Activated CD4-positive, alpha-beta T cell treated with anti-CD3 and anti-CD28 coated beads, Interleukin-2, amount 10 ng/mL, durations not matched to agents 7 days and 5 days (primary cell): ENCODE measurements at places on chromosomes 4 and X.

- peak; percentile 71 for DNase-seq
These were observed 18.5 kb upstream of the DRD5 start for GRCh38 chr4:9762823-9763475.

- no peak for DNase-seq
These were observed 70.2 kb upstream of the NOCT start for GRCh38 chr4:138945401-138945800.

GRCh38 chr4:58849026-58849425 lies 1738.8 kb upstream of the IGFBP7 start:
- DNase-seq = no peak

- DNase-seq = no peak
These were observed 27.7 kb downstream of the MAEA start for GRCh38 chr4:1317177-1318045.

- no peak for DNase-seq
These were observed 13.7 kb downstream of the OCRL start for GRCh38 chrX:129553619-129554288.

- DNase-seq = no peak
These were observed 318.4 kb downstream of the DHX15 start for GRCh38 chr4:24265989-24266388.

GRCh38 chrX:69015156-69015555 lies 150.1 kb downstream of the PJA1 start:
- DNase-seq = no peak

DNA sequence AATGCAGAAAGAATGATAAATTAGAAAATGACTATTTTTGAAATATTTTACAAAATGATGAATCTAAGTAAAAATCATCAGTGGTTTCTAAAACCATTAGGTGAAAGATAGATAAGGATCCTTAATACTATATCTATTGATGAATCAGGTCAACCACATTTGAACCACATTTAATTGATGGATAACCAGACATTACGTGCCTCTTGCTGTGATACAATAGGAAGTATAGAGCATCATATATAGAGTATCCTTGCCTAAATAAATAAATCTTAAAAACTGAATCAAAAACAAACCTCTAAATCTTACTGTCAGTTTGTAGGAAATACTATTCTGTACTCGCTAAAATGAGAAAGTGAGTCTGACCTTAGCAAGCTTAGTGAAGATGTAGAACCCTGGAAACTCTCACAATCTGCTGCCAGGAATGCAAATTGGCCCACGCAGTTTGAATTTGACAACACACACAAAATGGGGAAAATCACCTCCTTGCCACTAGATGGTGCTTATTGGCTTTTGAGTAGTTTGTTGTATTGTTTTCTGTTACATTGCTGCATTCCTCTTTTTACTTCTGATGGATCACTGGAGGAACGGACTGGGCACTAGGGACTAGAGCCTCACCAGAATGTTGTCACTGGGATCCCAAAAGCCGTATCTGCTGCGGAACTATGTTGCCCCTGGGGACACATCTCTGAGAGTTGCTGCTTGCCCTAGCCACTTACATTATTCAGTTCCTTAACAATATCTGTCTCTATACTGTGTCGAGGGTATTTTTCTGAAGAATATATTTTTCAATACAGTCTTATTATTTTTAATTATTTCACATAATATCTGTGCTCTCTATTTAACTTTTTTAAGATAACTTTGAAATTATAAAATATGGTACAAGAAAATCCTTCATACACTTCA lies 25.4 kb upstream of the SLAIN2 start:
- peak; percentile 46 for DNase-seq

DNA sequence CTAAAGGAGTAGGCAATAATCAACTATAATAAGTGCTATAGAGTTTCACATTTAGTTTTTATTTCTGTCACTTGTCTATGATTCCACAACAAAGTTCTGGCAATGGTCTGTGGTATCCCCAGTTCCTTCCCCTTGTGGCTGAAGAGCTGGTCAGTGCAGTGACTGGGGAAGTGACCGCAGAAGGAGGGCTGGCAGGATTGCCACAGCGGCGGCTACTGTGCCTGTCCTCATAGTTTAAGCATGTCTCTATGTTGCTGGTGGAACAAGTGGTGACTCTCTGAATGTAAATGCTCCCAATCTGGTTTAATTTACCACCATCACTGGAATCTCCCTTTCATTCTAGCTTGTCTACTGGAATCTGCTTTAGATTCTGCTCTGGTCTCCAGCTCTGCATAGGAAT lies 170.6 kb upstream of the GK2 start:
- no peak for DNase-seq

- no peak for DNase-seq
These were observed 133.9 kb upstream of the CXorf66 start for GRCh38 chrX:140099221-140099620.

DNA sequence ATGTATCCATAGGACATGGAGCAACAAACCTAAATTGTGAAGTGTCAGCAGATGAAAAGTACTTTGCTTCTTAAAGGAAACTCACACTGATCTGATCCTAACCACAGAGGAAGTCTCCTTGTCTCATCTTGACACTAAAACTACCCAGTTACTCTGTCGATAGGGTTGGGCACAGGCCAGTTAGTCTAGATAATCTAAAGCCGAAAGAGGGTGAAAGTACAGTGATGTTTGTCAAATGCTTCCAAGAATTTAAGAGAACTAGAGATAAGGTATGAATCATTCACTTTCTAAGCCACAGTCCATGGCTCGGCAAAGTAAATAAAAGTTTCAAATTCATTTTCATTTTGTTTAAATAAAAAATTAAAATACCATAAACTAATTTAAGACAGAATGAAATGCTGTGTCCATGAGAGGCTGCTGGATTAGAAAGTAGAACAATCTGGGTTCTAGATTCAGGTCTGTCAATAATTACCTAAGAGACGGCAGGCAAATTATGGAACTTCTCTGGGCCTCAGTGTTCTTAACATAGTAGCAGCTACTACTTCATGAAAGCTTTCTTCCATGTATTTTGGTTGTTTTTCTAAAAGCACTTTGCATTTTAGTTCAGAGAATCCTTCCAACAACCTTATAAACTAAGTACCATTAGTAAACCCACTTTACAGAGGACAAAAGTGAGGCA lies 176.7 kb downstream of the LDB2 start:
- no peak for DNase-seq

DNA sequence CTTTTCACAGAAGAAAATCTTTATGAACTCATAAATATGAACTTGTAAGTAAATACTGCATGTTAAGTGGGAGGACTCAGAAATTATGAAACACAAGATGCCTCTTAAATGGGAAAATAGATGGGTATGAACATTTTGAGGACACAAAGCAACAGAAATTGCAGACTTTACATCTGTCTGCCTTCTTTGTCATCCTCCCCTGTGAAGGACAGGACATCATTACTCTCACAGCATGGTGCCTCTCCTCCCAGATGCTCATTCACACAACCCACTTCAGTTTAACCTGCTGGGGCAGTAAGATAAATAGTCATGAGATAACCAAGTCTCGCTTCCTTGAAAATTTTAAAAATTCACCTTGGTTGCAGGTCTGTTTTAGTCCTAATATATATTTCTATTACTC lies 144.5 kb downstream of the APBB2 start:
- DNase-seq = no peak

- DNase-seq = no peak
These were observed 23.2 kb upstream of the AASDH start for GRCh38 chr4:56410247-56411062.

GRCh38 chrX:66012094-66012534 lies 27.8 kb downstream of the VSIG4 start:
- peak; percentile 46 for DNase-seq

GRCh38 chr4:102757681-102758080 lies 3.1 kb downstream of the MANBA start:
- no peak for DNase-seq

DNA sequence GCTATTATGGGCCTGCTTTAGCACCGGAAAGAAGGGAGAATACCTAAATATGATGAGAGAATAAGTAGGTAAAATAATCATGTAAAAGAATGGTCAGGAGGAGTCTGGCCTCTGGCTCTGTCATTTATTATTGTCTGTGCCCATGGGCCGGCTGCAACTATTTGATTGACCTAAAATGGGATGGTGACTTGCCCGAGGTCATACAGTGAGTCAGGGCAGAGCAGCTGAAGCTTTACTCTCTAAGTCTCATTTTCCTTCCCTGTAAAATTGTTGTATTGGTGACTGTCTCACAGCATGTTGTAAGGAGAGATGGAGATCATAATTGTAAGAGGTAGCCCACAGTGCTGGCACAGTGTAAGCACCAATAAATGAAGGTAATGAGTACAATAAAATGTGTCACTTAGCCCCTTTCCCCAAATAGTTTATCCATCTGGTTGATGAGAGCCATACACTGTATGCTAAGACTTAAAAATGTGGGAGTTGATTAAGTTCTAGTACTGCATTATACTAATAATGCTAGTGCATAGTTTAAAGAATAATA lies 39.6 kb downstream of the RUFY3 start:
- DNase-seq = no peak

DNA sequence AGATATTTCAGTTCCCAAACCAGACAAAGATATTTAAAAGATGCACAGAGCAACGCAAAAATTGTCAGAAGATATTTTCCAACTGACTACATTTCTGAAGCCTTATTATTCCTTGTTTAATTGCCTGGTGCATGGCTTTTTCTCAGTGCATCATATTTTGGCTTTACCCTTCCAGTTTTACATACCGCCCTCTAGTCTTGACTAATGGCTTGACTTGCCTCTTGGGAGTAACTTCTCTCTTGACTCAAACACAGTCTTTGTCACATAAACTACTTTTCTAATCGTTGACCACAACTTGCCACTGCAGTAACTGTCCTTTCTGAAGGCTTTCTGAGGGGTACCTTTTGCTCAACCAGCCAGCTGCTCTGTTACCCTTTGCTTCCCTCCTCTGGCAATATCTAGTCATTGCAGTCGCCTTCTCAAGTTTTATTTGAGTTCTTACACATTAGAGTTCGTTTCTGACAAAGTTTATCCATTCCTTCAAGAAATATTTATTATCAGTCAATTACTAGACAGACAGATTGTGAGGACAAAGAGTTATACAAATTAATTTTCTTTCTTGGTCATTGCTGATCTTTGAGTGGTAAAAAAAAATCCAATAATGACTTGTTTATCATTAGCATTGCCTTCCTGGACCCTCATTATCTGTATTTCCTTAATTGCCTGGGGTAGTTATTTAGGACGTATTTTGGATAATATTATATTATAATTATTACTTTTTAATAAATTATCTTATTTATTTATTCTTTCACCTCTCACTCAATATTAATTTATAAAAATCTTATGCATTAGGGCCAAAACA lies 506.9 kb upstream of the PCDH10 start:
- DNase-seq = no peak

DNA sequence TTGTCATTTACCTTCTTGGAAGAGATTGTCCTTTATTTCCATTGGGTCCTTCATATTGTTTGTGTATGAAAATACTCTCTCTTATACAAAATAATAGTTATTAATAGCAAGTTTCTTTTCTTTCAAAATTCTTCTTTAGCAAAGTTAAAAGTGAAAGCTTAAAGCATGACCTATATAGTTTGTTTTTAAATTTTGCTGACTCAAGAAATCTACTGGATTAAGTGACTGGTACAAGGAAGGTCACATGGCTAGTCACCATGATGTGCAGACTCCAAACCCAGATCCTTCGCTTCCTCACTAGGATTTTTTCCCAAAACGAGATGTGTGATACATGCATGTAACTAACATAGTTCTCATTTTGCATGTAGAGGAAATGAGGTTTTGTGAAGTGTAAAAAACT lies 322.7 kb downstream of the FRMPD4 start:
- DNase-seq = no peak

GRCh38 chrX:77003956-77004355 lies 443.2 kb upstream of the FGF16 start:
- peak; percentile 22 for DNase-seq

GRCh38 chr4:80463509-80463908 lies 128.0 kb downstream of the CFAP299 start:
- DNase-seq = no peak

DNA sequence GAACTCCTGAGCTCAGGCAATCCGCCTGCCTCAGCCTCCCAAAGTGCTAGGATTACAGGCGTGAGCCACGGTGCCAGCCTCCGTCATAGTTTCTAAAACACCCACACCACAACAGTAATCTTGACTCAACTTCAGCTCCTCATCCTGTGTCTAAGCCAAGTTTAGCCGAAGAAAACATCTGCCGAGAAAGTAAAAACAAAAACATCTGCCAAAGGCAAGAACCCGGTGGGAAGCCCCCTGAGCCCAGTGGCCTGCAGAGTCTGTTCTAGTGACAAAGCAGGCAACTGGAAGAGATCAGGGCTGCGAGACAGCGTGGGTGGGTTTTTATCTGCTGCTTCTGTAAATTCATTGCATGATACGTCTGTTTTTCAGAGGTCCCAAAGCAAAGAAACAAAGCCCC lies 26.6 kb upstream of the CD99 start:
- DNase-seq = no peak

GRCh38 chr4:138085736-138086305 lies 156.3 kb downstream of the SLC7A11 start:
- no peak for DNase-seq

- DNase-seq = no peak
These were observed 3.1 kb downstream of the POU3F4 start for GRCh38 chrX:83511208-83511607.

DNA sequence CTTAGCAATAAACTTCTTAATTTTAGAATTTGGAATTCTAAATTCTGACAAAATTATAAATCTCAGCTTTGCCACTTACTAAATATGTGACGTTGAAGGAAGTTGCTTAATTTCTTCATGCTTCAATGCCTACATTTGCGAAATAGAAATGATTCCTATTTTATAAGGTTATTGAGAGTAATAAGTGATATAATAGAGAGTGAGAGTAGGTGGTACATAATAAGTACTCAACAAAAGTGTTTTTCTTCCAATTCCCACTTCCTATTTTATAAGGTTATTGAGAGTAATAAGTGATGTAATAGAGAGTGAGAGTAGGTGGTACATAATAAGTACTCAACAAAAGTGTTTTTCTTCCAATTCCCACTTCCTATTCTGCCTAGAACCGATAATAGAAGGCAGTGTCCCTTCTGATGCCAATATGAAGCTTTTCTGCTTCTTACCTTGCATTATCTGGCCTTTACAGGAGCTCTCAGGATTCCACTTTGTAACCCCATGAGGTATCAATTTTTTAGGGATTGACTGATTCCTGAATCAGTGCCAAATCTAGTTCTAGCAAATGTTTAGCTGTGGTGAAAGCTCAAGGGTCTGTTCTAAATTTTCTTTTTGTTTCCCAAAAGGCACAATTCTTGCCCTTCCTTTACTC lies 31.4 kb downstream of the VSIG4 start:
- DNase-seq = no peak

GRCh38 chr4:75036046-75036830 lies 103.3 kb downstream of the PARM1 start:
- DNase-seq = no peak

- DNase-seq = no peak
These were observed 398.0 kb downstream of the MAGEB5 start for GRCh38 chrX:26613956-26614355.

DNA sequence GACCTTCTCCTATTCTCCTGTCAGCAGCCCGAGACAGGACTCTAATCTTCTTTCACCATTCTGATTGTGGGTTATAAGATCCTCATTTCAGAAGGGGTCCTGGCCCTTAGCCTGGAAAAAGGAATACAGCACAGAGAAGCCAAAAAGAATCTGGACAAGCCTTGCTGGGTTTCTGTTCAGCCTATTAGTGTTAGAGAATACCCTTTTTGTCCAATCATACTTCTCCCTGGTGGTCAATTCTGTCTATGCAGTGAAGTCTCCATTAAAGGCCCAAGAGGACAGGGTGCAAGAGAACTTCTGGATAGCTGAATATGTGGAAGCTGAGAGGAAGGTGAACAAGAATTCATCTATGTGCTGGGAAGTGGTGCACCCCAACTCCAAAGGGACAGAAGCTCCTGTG lies 105.7 kb upstream of the AGA start:
- no peak for DNase-seq

GRCh38 chr4:3207531-3208037 lies 41.4 kb upstream of the MSANTD1 start:
- DNase-seq = no peak
